ENCODE measurements at places on chromosomes 13 and 19. TPM values are rescaled to one million over a fixed set of nuclear protein-coding genes. Genes with fewer than 3 reads are reported as not detected.

The CLEC17A gene
- total RNA-seq: not detected

- peak overlapping the region; percentile 99 for H3K27ac ChIP-seq
- H3K4me3 ChIP-seq: peak overlapping the region; percentile 64
- peaks cover 22% of the 10 kb centered on the region for H3K27me3 ChIP-seq
- DNase-seq: peak; percentile 97
- H3K36me3 ChIP-seq: no peaks in the 10 kb centered on the region
- H3K4me1 ChIP-seq: peaks cover 26% of the 10 kb centered on the region
Measured at GRCh38 chr13:50124536-50125303, 109.5 kb downstream of the KCNRG start.

- DNase-seq: no peak
- H3K27ac ChIP-seq: no peak overlapping the region
- H3K27me3 ChIP-seq: no peaks in the 10 kb centered on the region
- H3K4me3 ChIP-seq: no peak overlapping the region
Measured at GRCh38 chr13:107721125-107721869, 494.0 kb downstream of the LIG4 start.

GRCh38 chr19:14477418-14478112 is 2.4 kb upstream of the PTGER1 start:
- no peak overlapping the region for H3K4me3 ChIP-seq
- no peak overlapping the region for H3K27ac ChIP-seq
- no peaks in the 10 kb centered on the region for H3K36me3 ChIP-seq
- peaks cover 11% of the 10 kb centered on the region for H3K4me1 ChIP-seq

DNA sequence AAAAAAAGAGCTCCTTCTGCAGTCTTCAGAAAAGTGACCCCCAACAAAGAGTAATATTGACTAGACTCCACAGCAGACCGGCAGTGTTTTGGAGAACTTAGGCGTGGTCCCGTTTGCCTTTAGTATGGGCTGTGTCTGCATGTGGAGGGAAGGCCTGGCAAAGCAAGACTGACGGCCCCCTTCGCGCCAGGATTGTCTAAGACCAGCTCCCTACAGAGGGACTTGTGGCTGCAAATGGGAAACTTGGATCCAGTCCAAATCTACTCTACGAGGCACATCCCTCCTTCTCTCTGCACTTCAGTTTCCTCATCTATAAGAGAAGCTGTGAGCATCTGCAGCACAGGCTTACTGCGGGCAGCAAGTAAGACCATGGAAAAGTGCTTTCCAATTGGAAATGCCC is 350.0 kb downstream of the ZNF536 start:
- peaks cover 5% of the 10 kb centered on the region for H3K4me1 ChIP-seq
- H3K27me3 ChIP-seq: no peaks in the 10 kb centered on the region
- no peak overlapping the region for H3K27ac ChIP-seq

GRCh38 chr13:59957438-59957837 is 206.3 kb downstream of the DIAPH3 start:
- H3K4me3 ChIP-seq: no peak overlapping the region
- no peaks in the 10 kb centered on the region for H3K27me3 ChIP-seq
- H3K27ac ChIP-seq: no peak overlapping the region

The NLRP9 gene
- not detected for total RNA-seq

GRCh38 chr13:44541601-44542000 is 34.5 kb downstream of the TSC22D1 start:
- no peak for DNase-seq
- H3K27me3 ChIP-seq: no peaks in the 10 kb centered on the region
- peaks cover 5% of the 10 kb centered on the region for H3K4me1 ChIP-seq
- H3K4me3 ChIP-seq: no peak overlapping the region

DNA sequence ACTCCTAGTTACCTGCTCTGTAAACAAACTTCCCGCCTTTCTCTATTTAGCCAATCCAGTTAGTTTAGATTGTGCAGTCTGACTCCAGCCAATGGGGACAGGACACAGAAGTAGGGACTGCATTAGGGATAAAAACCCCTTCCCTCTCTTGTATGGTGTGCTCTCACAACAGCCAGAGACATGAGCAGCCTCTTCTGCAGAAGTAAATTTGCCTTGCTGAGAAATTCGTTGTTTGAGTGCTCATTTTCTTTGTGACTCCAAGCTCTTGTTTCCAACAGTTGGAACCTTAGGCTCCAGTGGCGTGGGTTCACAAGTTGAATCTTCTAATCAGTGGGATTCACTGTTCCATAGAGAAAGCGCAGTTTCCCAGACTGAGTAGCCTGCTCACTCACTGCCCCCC is 66.1 kb downstream of the ZNF93 start:
- no peak for DNase-seq
- no peaks in the 10 kb centered on the region for H3K4me1 ChIP-seq
- no peaks in the 10 kb centered on the region for H3K27me3 ChIP-seq
- no peak overlapping the region for H3K27ac ChIP-seq

GRCh38 chr13:60210510-60211330 is 47.0 kb upstream of the DIAPH3 start:
- H3K4me3 ChIP-seq: no peak overlapping the region
- DNase-seq: no peak
- H3K36me3 ChIP-seq: no peaks in the 10 kb centered on the region
- no peaks in the 10 kb centered on the region for H3K4me1 ChIP-seq
- H3K27me3 ChIP-seq: no peaks in the 10 kb centered on the region
- H3K27ac ChIP-seq: no peak overlapping the region

DNA sequence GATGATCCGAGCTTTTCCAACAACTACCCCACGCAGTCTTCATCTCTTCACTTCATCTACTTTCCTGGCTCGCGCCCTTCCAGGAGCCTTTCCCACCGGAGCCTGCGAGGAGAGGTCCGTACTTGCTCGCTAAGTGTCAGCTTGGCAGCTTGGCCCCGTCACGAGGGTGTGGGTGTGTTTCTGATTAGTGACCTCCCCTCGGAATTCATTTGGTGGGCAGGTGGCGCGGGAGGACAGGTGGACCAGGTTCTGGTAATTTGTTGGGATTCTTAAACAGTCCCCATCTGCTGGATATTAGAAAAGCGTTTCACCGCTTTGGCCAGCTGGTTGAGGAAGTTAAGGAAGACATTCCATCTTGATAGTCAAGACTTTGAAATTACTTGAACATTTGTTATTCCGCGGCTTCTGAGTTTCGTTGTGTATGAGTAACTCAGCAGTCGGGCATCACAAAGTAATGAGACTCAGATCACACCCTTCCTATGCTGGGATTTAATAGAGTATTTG is 515 bp downstream of the UFM1 start:
- H3K4me3 ChIP-seq: peak overlapping the region; percentile 71
- peak overlapping the region; percentile 92 for H3K27ac ChIP-seq
- DNase-seq: peak; percentile 70
- peaks cover 11% of the 10 kb centered on the region for H3K36me3 ChIP-seq
- peaks cover 16% of the 10 kb centered on the region for H3K4me1 ChIP-seq

GRCh38 chr13:22120646-22121045 is 449.8 kb downstream of the FGF9 start:
- no peak overlapping the region for H3K4me3 ChIP-seq
- no peak for DNase-seq
- no peaks in the 10 kb centered on the region for H3K4me1 ChIP-seq
- H3K27ac ChIP-seq: no peak overlapping the region

GRCh38 chr13:29859971-29860370 is 9.6 kb upstream of the UBL3 start:
- H3K27ac ChIP-seq: no peak overlapping the region
- H3K27me3 ChIP-seq: no peaks in the 10 kb centered on the region
- H3K36me3 ChIP-seq: no peaks in the 10 kb centered on the region
- DNase-seq: no peak
- no peaks in the 10 kb centered on the region for H3K4me1 ChIP-seq

- H3K36me3 ChIP-seq: no peaks in the 10 kb centered on the region
- H3K4me3 ChIP-seq: no peak overlapping the region
- no peaks in the 10 kb centered on the region for H3K4me1 ChIP-seq
- no peak for DNase-seq
Measured at GRCh38 chr19:51094696-51095279, 12.1 kb upstream of the KLK14 start.

- H3K36me3 ChIP-seq: no peaks in the 10 kb centered on the region
- H3K4me1 ChIP-seq: peaks cover 18% of the 10 kb centered on the region
- H3K27me3 ChIP-seq: peaks cover 5% of the 10 kb centered on the region
- no peak overlapping the region for H3K4me3 ChIP-seq
Measured at GRCh38 chr19:3042621-3043267, 13.7 kb upstream of the TLE2 start.

The TNFSF13B gene
- total RNA-seq: 1.1 TPM

- H3K36me3 ChIP-seq: no peaks in the 10 kb centered on the region
- no peak for DNase-seq
- no peaks in the 10 kb centered on the region for H3K4me1 ChIP-seq
- H3K27me3 ChIP-seq: no peaks in the 10 kb centered on the region
Measured at GRCh38 chr19:30309905-30310601, 62.1 kb upstream of the ZNF536 start.

The SYCN gene
- total RNA-seq: not detected

The SERPINE3 gene
- total RNA-seq: not detected

- H3K4me1 ChIP-seq: no peaks in the 10 kb centered on the region
- no peak overlapping the region for H3K4me3 ChIP-seq
- no peaks in the 10 kb centered on the region for H3K36me3 ChIP-seq
- DNase-seq: no peak
- H3K27ac ChIP-seq: no peak overlapping the region
- no peaks in the 10 kb centered on the region for H3K27me3 ChIP-seq
Measured at GRCh38 chr13:66154976-66155375, 1075.2 kb downstream of the PCDH9 start.

The PNMA8A gene
- 0.64 TPM for total RNA-seq

- H3K4me3 ChIP-seq: no peak overlapping the region
- no peak for DNase-seq
- no peak overlapping the region for H3K27ac ChIP-seq
- H3K36me3 ChIP-seq: no peaks in the 10 kb centered on the region
- no peaks in the 10 kb centered on the region for H3K4me1 ChIP-seq
Measured at GRCh38 chr13:61470786-61471185, 55.1 kb upstream of the PCDH20 start.

DNA sequence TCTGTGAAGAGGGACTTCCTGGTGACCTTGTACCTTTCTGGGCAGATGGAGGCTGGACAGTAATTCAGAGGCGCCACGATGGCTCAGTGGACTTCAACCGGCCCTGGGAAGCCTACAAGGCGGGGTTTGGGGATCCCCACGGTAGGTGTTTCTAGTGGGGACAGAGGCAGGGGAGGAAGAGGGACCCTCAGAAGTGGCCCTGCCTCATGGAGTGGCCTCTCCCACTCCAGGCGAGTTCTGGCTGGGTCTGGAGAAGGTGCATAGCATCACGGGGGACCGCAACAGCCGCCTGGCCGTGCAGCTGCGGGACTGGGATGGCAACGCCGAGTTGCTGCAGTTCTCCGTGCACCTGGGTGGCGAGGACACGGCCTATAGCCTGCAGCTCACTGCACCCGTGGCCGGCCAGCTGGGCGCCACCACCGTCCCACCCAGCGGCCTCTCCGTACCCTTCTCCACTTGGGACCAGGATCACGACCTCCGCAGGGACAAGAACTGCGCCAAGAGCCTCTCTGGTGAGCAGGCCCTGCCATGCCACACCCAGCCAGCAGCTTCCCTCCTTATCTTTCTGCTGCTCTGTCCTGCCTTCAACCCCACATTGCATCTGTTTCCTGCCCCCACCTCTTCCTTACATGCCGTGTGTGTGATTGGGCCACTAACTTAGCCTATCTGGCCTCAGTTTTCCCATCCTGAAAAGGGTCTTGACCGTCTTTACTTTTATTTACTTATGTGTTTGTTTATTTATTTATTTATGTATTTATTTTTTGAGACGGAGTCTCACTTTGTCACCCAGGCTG is 7.3 kb downstream of the ANGPTL4 start:
- no peaks in the 10 kb centered on the region for H3K27me3 ChIP-seq
- H3K4me3 ChIP-seq: no peak overlapping the region
- H3K27ac ChIP-seq: peak overlapping the region; percentile 21
- H3K4me1 ChIP-seq: peaks cover 31% of the 10 kb centered on the region
- H3K36me3 ChIP-seq: no peaks in the 10 kb centered on the region
- no peak for DNase-seq

DNA sequence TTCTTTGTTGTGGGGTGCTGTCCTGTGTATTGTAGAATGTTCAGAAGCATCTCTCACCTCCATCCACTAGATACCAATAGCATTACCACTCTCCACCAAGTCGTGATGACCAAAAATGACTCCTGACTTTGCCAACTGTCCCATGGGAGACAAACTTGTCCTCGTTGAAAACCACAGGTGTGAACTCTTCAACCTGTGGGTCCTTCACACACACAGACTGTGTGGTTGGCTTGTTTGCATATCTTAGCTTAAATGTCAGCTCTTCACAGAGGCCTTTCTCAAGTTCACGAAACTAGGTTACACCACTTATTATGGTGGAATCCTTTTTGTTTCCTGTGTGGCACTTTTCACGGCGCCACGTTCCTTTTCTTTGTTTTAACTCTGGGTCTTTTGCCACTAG is 6.8 kb downstream of the GPC5 start:
- no peaks in the 10 kb centered on the region for H3K4me1 ChIP-seq
- no peak overlapping the region for H3K4me3 ChIP-seq
- peaks cover 20% of the 10 kb centered on the region for H3K27me3 ChIP-seq
- H3K27ac ChIP-seq: no peak overlapping the region
- H3K36me3 ChIP-seq: no peaks in the 10 kb centered on the region

- H3K27ac ChIP-seq: peak overlapping the region; percentile 32
- H3K4me3 ChIP-seq: no peak overlapping the region
- no peaks in the 10 kb centered on the region for H3K36me3 ChIP-seq
- DNase-seq: peak; percentile 62
Measured at GRCh38 chr13:25905611-25906010, 146.2 kb downstream of the SHISA2 start.

The SYDE1 gene
- total RNA-seq: 13.7 TPM

DNA sequence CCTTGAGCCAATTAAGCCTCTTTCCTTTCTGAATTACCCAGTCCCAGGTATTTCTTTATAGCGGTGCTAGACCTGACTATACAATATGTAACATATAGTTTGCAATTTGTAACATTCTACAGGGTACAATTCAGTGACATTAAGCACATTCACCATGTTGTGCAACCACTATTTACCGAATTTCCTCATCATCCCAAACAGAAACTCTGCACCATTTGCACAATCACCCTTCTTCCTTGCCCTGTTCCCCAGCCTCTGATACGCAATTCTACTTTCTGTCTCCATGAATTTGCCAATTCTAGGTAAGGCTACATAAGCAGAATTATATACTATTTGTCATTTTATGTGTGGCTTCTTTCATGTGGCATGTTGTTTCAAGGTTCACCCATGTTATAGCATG is 13.7 kb upstream of the SIGLEC10 start:
- no peaks in the 10 kb centered on the region for H3K4me1 ChIP-seq
- DNase-seq: no peak
- no peaks in the 10 kb centered on the region for H3K36me3 ChIP-seq
- no peaks in the 10 kb centered on the region for H3K27me3 ChIP-seq

- DNase-seq: no peak
- H3K4me3 ChIP-seq: no peak overlapping the region
- no peaks in the 10 kb centered on the region for H3K4me1 ChIP-seq
- no peak overlapping the region for H3K27ac ChIP-seq
- no peaks in the 10 kb centered on the region for H3K27me3 ChIP-seq
- H3K36me3 ChIP-seq: no peaks in the 10 kb centered on the region
Measured at GRCh38 chr13:97932647-97933046, 20.8 kb upstream of the IPO5 start.

- H3K36me3 ChIP-seq: no peaks in the 10 kb centered on the region
- no peak for DNase-seq
- peaks cover 3% of the 10 kb centered on the region for H3K4me1 ChIP-seq
- no peak overlapping the region for H3K27ac ChIP-seq
- H3K4me3 ChIP-seq: no peak overlapping the region
Measured at GRCh38 chr19:3515891-3516422, 9.8 kb downstream of the FZR1 start.

The CALR3 gene
- not detected for total RNA-seq

- H3K36me3 ChIP-seq: no peaks in the 10 kb centered on the region
- no peaks in the 10 kb centered on the region for H3K4me1 ChIP-seq
- no peak for DNase-seq
- H3K4me3 ChIP-seq: no peak overlapping the region
- H3K27me3 ChIP-seq: no peaks in the 10 kb centered on the region
- H3K27ac ChIP-seq: peak overlapping the region; percentile 13
Measured at GRCh38 chr19:900302-901111, 7.2 kb downstream of the RNU6-9 start.

GRCh38 chr13:75760131-75761021 is 124.2 kb downstream of the LMO7 start:
- H3K27ac ChIP-seq: peak overlapping the region; percentile 85
- peaks cover 7% of the 10 kb centered on the region for H3K4me1 ChIP-seq
- H3K27me3 ChIP-seq: no peaks in the 10 kb centered on the region

Data from transverse colon (tissue), 4 donors.